ENCODE measurements at places on chromosomes 3 and 15.

GRCh38 chr15:60721257-60721626, 242.3 kb upstream of the ICE2 start:
- no peak for DNase-seq

- no peak for DNase-seq
Measured at GRCh38 chr3:105355408-105356061, 11.2 kb upstream of the ALCAM start.

DNA sequence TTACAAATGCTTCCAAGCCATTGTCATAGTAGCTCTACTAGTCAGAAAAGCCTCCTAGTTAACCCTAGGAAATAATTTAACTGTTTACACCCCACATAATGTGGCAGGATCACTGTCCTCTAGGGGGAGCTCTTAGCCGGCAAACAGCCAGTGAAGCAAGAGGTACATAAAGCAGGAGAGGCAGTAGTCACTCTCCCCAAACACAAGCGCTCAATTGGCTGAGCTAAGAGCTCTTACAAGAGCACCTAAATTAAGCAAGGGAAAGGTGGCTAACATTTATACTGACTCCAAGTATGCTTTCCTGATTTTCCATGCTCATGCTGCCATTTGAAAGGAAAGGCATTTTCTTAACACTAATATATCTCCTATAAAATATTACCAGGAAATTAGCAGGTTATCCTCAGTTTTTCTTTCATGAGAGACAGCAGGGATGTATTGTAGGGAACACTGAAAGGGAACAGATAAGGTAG, 37.6 kb downstream of the NCEH1 start:
- DNase-seq: no peak

- DNase-seq: no peak
Measured at GRCh38 chr15:89226359-89227221, 5.2 kb upstream of the RLBP1 start.

- no peak for DNase-seq
Measured at GRCh38 chr3:27345493-27345892, 23.7 kb downstream of the NEK10 start.

DNA sequence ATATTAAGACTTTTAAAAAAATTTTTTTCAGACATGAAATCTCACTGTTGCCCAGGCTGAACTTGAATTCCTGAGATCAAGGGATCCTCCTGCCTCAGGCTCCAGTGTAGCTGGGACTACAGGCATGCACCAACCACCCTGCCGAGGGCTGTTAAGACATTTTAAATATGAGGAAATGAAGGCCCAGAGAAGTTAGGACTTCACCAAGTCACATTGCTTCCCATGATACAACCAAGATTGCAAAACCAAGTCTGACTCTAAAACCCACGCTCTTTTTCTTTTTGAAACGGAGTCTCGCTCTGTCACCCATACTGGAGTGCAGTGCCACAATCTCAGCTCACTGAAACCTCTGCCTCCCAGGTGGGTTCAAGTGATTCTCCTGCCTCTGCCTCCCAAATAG, 28.0 kb downstream of the PTPN9 start:
- no peak for DNase-seq

GRCh38 chr3:59866076-59866475, 816.3 kb upstream of the CFAP20DC start:
- no peak for DNase-seq

All from dorsolateral prefrontal cortex (tissue), 122 donors.